ENCODE measurements at places on chromosomes 12 and 14. TPM values are rescaled to one million over a fixed set of nuclear protein-coding genes. Genes with fewer than 3 reads are reported as not detected.

The KRT5 gene
- total RNA-seq = not detected

The TBC1D30 gene
- total RNA-seq = 0.40 TPM

- peaks cover 35% of the 10 kb centered on the region for H3K4me1 ChIP-seq
- H3K4me3 ChIP-seq = no peak overlapping the region
- H3K36me3 ChIP-seq = peaks cover 9% of the 10 kb centered on the region
- no peak for DNase-seq
These were observed 11.2 kb downstream of the ATG2B start for GRCh38 chr14:96351986-96352385.

DNA sequence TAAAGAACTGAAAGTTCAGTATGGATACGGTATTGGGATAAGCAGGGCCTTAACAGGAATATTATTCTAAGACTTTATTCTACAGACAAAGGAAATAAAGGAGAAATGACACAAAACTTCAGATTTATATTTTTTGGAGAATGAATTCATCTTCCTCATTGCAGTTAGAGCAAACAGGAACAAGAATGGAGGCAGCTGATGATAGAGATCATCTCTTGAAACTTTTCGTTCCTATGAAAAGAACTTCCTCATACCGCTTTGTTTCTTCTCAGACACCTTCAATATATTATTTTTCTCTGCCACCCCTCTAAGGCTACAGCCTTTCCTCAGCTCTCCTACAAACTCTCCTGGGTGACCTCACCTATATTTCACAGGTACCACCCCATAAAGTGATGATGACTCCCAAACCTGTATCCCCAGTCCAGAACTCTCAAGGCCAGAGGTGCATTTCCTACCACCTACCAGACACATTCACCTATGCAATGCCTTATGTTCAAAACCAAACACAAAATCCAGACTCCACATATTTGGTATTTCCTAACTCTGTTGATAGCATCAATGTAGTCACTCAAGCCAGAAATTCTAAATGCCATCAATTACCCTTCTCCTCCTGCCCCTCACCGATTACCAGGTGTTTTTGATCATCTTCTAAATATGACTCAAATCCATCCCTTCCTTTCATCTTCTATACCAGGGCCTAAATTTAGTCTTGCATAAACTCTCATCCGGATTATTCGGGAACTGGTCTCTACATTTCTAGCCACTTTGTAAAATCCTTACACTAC is 7.4 kb downstream of the MAP4K5 start:
- peaks cover 65% of the 10 kb centered on the region for H3K4me1 ChIP-seq
- no peak overlapping the region for H3K4me3 ChIP-seq
- peaks cover 14% of the 10 kb centered on the region for H3K36me3 ChIP-seq
- no peaks in the 10 kb centered on the region for H3K27me3 ChIP-seq
- DNase-seq = no peak

DNA sequence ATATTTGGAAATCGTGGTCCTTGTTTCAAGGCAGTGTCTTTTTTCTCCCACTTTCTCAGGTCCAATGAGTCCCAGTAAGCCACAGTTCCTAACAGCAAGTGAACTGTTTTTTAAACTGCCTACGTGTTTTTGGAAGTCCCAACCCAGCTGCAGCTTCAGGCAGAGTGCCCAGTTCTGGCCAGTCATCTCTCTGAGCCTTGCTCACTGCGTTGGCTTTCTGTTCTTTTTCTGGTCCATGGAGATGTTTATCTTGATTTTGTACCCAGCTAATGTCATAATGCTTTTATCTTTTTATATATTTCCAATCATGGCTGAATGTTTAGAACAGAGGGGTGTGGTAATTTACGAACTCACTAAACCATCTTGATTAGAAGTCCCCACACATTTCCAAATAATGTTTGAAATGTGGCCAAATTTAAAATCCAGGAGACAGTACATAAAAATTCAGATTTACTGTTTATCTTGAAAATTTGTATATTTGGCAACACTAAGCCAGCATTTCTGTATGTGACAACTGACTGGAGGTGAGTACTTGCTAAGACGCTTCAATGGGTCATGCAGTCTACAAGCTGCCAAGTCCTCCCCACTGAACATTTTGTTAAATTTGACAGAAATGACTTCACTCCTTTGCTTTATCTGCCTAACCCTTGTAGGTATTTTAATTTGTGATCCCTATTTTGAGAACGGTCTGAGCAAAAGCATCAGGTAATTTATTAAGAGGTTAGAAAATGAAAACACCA is 46.1 kb upstream of the OTOGL start:
- H3K27ac ChIP-seq = no peak overlapping the region
- no peaks in the 10 kb centered on the region for H3K36me3 ChIP-seq
- H3K4me3 ChIP-seq = no peak overlapping the region
- H3K4me1 ChIP-seq = no peaks in the 10 kb centered on the region

DNA sequence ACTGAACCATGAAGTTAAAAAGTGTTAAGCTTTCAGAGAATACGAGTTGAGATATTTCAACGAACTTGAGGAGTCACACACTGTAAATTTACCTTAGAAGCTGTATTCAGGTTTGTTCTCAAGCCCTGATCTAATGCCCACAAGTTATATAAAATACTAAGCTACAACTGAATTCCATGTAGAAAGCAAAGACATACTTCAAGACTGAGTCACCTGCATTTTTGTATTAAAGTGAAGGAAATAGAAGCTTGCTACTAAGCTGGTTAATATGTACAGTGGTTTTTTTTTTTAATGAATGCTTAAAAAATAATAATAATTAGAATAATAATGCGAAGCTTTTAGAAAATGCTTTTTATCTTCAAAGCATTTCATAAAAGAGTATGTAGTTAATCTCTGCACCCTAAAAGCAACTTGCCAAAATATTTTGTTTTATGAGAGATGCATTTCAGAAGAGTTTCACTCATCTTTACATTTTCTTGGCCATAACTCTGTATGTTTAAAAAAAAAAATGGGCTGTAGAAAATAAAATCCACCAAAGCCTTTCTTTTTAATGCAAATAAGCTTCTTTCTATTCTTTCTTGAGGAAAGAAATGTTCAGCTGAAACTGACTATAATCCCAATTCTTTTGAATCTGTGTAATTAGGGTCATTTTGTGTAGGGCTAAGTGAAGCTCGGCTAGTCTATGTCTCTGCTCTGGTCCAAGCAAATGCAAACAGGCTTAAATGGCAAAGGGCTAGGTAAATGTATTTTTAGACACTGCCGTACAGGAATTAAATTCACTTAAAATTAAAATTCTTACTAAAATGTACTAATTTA is 1047.5 kb upstream of the FLRT2 start:
- no peak overlapping the region for H3K27ac ChIP-seq
- no peaks in the 10 kb centered on the region for H3K27me3 ChIP-seq
- no peak for DNase-seq
- H3K4me3 ChIP-seq = no peak overlapping the region

DNA sequence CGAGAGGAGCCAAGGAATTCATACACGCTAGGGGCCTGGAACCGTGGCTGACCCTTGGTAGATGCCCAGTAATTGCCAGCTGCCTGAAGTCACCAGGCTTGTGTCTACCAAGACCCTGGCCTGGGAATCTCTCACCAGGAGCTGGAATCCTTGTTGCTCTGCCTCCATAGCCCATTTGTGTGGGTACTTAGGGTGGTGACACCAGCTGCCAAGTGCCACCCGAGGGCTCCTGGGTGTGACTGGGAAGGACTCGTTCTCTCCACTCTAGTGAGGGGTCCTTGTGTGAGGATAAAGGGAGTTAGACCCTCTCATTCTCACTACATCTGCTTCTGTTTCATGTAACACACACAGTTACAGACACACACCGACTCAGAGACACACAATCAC is 17.9 kb downstream of the SERPINA1 start:
- no peaks in the 10 kb centered on the region for H3K36me3 ChIP-seq
- H3K27me3 ChIP-seq = no peaks in the 10 kb centered on the region
- H3K4me1 ChIP-seq = no peaks in the 10 kb centered on the region
- no peak overlapping the region for H3K4me3 ChIP-seq
- DNase-seq = no peak

GRCh38 chr12:40224439-40225291 is at the start of gene LRRK2:
Gene LRRK2 (plus strand): TSS chr12:40224997. CDS start chr12:40225132, 135 bp downstream.
- H3K27me3 ChIP-seq = peaks cover 39% of the 10 kb centered on the region
- peak within 1 kb of the TSS; percentile 46 for H3K4me3 ChIP-seq

GRCh38 chr14:23375527-23376251 is 1.2 kb upstream of the CMTM5 start:
- no peaks in the 10 kb centered on the region for H3K4me1 ChIP-seq
- no peak overlapping the region for H3K27ac ChIP-seq
- no peaks in the 10 kb centered on the region for H3K27me3 ChIP-seq
- no peak overlapping the region for H3K4me3 ChIP-seq

GRCh38 chr12:15687583-15687982 is 101.6 kb downstream of the EPS8 start:
- no peak overlapping the region for H3K27ac ChIP-seq
- H3K4me1 ChIP-seq = no peaks in the 10 kb centered on the region
- no peaks in the 10 kb centered on the region for H3K36me3 ChIP-seq
- peaks cover 10% of the 10 kb centered on the region for H3K27me3 ChIP-seq

The FOXN4 gene
- not detected for total RNA-seq

- H3K27ac ChIP-seq = no peak overlapping the region
- no peaks in the 10 kb centered on the region for H3K36me3 ChIP-seq
- H3K4me1 ChIP-seq = no peaks in the 10 kb centered on the region
- peak; percentile 28 for DNase-seq
- no peak overlapping the region for H3K4me3 ChIP-seq
These were observed 35.1 kb downstream of the TRPV4 start for GRCh38 chr12:109797905-109798669.

The MYF5 gene
- total RNA-seq = not detected

DNA sequence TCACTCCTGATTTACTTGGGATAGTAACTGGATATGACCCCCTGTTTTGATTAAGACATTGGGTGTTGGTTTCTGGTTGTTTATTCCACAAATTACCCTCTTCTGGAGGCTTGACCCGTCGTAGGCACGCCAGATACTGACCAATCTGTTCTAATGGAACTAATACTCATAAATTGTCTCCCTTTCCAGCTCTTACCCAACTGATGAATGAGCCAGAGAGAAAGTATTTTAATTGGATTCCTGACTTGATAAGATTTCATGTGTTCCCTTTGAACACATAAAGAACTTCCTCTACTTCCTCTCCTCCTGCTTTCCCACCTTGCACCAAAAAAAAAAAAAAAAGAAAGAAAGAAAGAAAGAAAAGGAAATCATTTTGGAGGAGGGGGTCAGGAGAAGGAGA is 340.9 kb downstream of the PCNX1 start:
- peaks cover 36% of the 10 kb centered on the region for H3K4me1 ChIP-seq
- no peak for DNase-seq
- H3K27me3 ChIP-seq = no peaks in the 10 kb centered on the region

DNA sequence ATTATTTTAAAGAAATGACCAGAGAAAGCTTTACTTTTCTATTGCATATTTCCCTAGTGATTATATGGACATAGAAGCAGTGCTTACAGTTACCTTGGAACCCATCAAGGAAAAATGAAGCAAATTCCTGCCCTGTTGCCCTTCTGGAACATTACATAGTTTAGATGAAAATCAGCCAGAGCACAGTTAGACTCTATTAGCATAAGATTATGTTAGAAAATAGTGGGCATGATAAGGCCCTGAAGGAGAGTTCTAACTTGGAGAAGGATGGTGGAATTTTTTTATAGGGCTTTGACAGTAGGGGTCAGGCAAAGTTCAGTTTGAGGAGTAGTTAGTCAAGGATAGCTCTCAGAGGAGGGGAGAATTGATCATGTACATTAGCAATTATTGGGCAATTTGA is 74.3 kb downstream of the FUT8 start:
- no peaks in the 10 kb centered on the region for H3K27me3 ChIP-seq
- no peak overlapping the region for H3K4me3 ChIP-seq
- peaks cover 36% of the 10 kb centered on the region for H3K36me3 ChIP-seq
- no peak for DNase-seq
- no peak overlapping the region for H3K27ac ChIP-seq
- H3K4me1 ChIP-seq = peaks cover 54% of the 10 kb centered on the region

DNA sequence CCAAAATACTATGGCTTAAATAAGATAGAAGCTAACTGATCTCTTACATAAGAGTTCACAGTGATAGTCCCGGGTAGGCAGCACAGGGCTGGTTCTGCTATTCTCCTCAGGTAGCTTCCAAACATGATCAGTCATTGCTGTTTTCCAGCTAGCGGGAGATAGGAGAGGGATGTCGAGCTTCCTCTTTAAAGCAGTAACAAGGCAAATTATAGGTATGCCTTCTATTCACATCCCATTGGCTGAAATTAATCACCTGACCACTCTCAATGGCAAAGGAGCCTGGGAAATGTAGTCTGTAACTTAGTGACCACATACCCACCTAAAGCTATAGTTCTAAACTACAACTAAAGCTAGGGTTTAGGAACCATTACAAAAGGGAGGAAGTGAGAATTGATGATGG is 34.5 kb upstream of the VRK1 start:
- H3K27ac ChIP-seq = no peak overlapping the region
- peak; percentile 35 for DNase-seq
- peak overlapping the region; percentile 48 for H3K4me3 ChIP-seq
- H3K36me3 ChIP-seq = no peaks in the 10 kb centered on the region

The LMNTD1 gene
- not detected for total RNA-seq

- H3K27me3 ChIP-seq = no peaks in the 10 kb centered on the region
- H3K27ac ChIP-seq = peak overlapping the region; percentile 93
- peak overlapping the region; percentile 96 for H3K4me3 ChIP-seq
- H3K36me3 ChIP-seq = peaks cover 2% of the 10 kb centered on the region
- H3K4me1 ChIP-seq = peaks cover 49% of the 10 kb centered on the region
These were observed 105.9 kb upstream of the BCAT1 start for GRCh38 chr12:25054783-25055144.

The CCDC197 gene
- not detected for total RNA-seq

DNA sequence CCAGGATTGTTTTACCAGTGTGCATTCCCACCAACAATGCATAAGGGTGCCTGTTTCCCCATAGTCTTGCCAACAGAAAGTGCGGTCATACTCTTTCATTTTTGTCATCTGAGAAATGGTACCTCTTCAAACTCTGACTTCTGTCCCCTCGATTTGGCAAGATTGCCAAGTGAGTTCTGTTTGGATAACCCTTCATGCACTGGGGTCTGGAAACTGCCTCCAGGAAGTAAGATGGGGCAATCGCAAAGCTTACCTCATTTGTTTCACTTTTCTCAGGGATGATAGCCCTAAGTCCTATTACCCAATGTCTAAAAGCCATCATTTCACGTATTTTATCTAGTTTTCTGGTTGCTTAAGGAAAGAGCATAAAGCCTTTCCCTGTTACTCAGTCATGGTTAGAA is 28.6 kb upstream of the NR1H4 start:
- no peak overlapping the region for H3K4me3 ChIP-seq
- DNase-seq = no peak
- peaks cover 16% of the 10 kb centered on the region for H3K27me3 ChIP-seq

- DNase-seq = peak; percentile 90
- peak overlapping the region; percentile 21 for H3K27ac ChIP-seq
- peaks cover 34% of the 10 kb centered on the region for H3K4me1 ChIP-seq
- H3K4me3 ChIP-seq = no peak overlapping the region
- H3K36me3 ChIP-seq = no peaks in the 10 kb centered on the region
These were observed 5.8 kb downstream of the TMEM253 start for GRCh38 chr14:21106498-21107282.

GRCh38 chr14:99516156-99516870 is 35.1 kb downstream of the CCNK start:
- H3K4me3 ChIP-seq = no peak overlapping the region
- no peak overlapping the region for H3K27ac ChIP-seq
- H3K27me3 ChIP-seq = no peaks in the 10 kb centered on the region
- no peaks in the 10 kb centered on the region for H3K36me3 ChIP-seq
- DNase-seq = no peak

The SLC11A2 gene
- total RNA-seq = 23.9 TPM

- H3K27ac ChIP-seq = no peak overlapping the region
- no peaks in the 10 kb centered on the region for H3K4me1 ChIP-seq
- DNase-seq = no peak
- no peaks in the 10 kb centered on the region for H3K36me3 ChIP-seq
These were observed 244.8 kb downstream of the DACT1 start for GRCh38 chr14:58882577-58883018.

Measured in activated CD8-positive, alpha-beta T cell treated with anti-CD3 and anti-CD28 coated beads for 36 hours (primary cell).